ENCODE measurements at places on chromosomes 12 and 14.

DNA sequence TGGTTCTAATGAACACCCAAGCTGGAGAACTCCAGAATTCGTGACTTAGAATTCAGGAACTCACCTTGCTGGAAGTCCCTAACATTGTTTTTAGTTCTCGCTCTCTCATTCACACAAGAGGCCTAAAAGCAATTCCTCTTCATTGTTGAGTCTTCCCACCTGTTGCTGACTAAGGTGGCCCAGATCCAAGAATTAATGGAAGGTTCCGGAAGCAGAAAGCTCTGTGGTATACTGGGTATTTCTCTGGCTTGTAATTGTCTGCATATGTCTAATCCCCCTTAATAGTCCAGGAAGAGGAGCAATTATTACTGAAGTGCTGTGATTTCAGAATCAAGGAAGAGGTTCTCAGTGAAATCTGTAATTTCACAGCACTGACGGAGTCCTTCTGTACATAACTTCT lies 31.4 kb downstream of the TMEM233 start:
- DNase-seq, result peak; percentile 61

- DNase-seq, result peak; percentile 40
Measured at GRCh38 chr14:28876572-28876945, 110.0 kb downstream of the FOXG1 start.

- DNase-seq, result no peak
Measured at GRCh38 chr12:5771756-5772155, 173.3 kb downstream of the ANO2 start.

GRCh38 chr12:53871367-53871766 lies 67.3 kb upstream of the HOXC13 start:
- DNase-seq, result no peak

DNA sequence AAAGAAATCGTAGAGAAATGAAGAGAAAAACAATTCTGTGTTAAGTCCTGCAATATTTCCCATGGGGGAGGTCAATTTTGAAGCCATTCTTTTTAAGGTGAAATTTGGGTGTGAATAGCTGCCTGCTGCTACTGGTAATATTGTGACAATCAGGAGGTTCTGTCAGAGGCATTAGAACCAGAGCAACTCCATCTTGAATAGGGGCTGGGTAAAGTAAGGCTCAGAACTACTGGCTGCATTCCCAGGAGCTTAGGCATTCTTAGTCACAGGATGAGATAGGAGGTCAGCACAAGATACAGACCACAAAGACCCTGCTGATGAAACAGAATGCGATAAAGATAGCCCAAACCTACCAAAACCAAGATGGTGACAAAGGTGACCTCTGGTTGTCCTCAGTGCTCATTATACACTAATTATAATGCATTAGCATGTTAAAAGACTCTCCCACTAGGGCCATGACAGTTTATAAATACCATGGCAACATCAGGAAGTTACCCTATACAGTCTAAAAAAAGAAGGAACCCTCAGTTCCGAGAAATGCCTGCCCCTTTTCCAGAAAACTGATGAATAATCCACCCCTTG lies 24.8 kb upstream of the MTHFD1 start:
- no peak for DNase-seq

GRCh38 chr14:24145690-24146452 lies 539 bp downstream of the PSME2 start:
- DNase-seq, result no peak

DNA sequence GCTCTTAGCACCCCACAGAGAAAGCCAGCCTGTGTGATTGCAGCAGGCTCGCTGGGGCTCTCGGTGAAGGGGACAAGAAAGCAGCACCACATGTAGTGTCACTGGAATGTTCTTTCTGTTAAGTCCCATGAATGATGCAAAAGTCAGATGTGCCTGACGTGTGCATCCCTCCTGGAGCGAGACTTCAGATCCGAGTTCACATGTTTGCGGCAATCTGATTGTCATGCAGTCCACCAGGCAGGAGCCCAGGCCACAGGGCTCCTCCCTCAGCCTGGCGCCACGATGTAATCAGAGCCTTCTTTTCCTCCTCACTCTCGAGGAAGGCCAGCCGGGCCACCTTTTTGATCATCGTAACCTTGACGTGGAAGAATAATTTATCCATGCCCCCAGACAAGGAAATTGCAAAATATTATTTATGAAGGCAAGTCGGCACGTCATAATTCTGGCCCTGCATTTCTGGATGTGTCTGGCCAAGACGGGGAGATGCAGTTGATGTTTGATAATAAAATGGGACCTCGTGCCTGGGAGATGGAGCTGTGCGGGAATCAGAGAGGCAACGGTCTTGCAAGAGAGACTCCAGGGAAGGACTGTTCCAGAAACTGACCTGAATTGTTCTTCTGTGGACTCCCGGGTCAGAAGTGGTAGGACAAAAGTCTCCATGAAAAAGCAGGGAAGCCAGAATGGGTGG lies 214.6 kb downstream of the PHETA1 start:
- no peak for DNase-seq

DNA sequence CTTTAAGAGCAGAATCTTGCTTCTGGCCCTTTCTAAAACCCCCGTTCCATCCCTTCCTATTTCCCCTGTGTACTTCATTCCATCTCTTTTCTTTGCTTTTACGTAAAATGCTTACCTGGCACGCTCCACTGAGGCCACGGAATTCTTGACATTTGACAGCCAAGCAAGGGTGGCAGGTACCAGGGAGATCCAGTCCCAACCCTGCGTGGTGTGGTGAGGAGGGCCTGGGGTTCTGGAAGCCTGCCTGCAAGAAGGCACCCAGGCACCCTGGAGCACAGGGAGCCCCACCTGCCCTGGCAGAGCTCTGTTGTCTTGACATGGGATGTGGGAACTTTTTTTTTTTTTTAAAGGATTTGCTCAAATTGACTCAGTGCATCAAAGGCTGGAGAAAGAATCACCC lies 48.6 kb downstream of the ITPK1 start:
- DNase-seq, result no peak

DNA sequence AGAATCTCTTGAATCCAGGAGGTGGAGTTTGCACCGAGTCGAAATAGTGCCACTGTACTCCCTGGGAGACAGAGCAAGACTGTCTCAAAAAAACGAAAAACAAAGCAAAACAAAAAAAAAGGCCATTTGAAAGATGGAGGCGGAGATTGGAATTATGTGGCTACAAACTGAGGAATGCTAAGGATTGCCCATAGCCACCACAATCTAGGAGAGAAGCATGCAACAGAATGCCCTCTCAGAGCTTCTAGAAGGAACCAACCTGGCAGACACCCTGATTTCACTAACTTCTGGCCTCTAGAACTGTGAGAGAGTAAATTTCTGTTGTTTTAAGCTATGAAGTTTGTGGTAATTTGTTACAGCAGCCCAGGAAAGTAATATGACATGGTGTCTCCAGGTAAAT lies 50.1 kb upstream of the LIMA1 start:
- no peak for DNase-seq

DNA sequence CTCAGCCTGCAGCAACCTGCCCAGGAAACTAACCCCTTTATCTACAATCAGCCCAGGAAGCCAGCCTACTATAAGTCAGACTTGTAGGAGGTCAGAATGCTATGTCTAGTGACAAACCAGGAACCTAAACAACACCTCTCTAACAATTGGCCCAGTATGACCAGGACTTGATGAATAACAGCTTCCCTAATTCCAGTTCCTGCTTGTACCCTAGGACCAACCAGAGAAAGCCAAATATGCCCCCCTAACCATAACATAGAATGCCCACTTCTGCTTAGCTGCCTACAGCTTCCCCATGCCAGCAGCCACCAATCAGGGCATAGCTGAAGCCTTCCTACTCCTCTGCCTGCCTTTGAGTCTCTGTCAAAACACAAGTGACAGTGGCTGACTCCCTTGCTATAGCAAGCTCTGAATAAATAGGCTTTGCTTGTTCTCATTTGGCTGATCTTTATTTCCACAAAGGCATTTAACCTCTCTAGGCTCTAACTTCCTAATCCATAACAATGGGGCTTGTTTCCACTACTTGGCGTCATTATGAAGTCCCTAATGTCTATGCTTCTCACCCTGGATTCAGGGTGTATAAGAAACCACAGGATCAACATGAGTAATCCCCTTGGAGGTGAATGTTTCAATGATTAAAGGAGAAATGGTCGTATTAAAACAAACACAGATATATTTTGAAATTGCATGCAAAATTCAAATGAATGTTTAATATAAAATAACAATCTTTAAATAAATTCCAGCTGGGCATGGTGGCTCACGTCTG lies 220.2 kb downstream of the ANO6 start:
- no peak for DNase-seq

GRCh38 chr12:75560167-75560566 lies 48.8 kb upstream of the KRR1 start:
- DNase-seq, result no peak

DNA sequence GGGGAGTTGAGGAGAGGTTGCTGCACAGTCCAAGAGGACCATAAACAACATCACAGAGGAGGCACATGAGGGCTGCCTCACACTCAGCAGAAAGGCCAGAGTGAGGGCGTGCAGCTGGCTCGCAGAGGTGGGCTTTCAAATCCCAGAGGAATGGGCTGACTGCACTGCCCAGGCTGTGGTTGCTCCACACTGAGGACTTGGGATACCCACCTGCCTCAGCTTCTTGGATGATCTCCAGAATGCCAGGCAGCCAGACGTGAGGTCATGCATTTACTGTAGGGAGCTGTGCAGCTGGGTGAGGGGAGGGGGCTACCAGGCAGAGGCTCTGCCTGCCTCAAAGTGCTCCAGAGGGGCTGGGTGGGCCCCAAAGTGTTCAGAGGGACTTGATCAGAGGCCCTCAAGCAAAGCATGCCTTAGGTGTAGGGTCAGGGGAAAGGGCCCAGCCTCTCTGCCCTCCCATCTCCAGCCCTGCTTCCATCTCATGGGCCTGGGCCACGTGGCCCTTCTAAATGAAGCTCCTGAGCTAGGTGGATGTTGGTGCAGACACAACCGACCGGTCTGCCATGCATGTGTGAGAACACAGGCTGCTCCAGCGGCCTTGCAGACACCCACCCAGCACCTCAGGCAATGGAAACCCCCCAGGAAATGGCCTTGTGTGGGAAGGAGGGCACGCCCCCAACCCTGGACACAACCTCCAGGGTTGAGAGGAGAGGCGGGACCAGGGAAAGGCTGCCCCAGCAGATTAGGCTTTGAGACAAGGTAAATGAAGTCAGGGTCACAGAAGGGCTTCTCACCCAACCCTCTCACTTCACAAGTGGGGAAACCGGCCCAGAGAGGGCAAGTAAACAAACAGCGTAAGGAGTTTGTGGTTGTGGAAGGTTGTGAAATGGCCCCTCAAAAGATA lies 90.8 kb downstream of the NTF3 start:
- DNase-seq, result no peak

DNA sequence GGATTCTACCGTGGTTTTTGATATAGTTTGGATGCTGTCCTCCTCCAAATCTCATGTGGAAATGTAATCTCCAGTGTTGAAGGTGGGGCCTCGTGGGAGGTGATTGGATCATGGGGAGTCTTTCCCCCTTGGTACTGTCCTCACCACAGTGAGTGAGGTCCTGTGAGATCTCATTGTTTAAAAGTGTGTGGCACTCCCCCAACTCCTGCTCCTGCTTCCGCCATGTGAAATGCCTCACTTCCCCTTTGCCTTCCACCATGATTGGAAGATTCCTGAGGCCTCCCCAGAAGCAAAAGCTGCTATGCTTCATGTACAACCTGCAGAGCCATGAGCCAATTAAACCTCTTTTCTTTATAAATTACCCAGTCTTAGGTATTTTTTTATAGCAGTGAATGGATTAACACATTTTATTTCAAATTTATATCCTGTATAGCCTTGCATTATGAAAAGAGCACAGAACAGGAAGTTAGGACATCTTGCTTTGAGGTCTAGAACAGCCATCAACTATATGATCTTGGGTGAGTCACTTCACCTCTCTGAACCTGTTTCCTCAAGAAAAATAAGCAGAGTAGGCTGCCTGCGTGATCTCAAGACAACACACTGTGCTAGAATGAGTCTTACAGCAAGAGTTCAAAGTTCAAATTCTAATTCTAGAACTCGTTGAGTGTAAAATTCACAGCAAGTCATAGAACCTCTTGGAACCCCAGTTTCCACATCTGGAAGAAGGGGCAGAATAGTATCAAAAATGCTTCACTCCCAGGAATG lies 160.9 kb upstream of the EEA1 start:
- no peak for DNase-seq

DNA sequence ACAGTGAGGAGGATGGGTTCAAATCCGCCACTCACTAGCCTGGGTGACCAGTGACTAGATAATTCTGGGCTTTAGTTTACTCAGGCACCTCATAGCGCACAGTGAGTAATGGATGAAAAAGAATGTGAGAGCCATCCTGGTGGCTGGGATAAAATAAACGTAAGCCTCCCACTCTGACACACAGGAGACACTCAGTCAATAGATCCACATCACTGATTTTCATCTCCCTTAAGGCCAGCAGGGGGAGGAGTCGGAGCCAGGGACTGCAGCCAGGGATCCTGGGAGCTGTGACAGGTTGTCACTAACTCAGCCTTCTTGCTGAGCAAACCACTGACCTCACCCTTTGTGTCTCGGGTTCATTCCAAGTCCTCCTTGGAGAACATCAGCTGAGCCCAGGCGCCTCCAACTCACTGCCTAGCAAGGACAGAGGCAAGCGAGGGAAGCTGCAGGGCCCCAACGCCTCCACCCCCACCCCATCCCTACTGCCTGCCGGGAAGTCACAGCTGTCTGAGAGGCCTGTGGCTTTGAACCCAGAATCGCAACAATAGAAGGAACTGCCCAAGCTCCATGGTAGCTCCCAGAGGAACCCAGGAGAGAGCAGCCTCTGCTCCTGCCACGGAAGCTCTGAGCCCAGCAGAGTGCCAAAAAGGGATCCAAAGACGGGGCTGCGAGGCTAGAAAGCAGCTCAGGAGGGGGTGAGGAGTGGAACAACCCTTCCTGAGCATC lies 30.7 kb downstream of the PXN start:
- DNase-seq, result peak; percentile 82
